T-helper 2 cell treated with Interferon-gamma antibody and Interleukin-4, amounts not matched to agents 100 ng/mL and 5 ng/mL, for 36 hours (primary cell): ENCODE measurements at places on chromosomes 3 and 15. TPM values are rescaled to one million over a fixed set of nuclear protein-coding genes. Genes with fewer than 3 reads are reported as not detected.

Gene HTR3C
- not detected in 2 replicates for total RNA-seq

Gene SEMA3F
- total RNA-seq, result 0.05 and 0.11 TPM in 2 replicates

Gene PAK6
- 0.43 and 0.64 TPM in 2 replicates for total RNA-seq

Gene ZPLD1
- total RNA-seq, result not detected in 2 replicates

Gene RBP2
- not detected in 2 replicates for total RNA-seq

Gene DIS3L
- 51.1 and 51.4 TPM in 2 replicates for total RNA-seq

Gene CPLX3
- total RNA-seq, result 0.25 TPM in 2 replicates
